HCT116 (cell line): ENCODE measurements at places on chromosomes 7 and 10. TPM values are rescaled to one million over a fixed set of nuclear protein-coding genes. Genes with fewer than 3 reads are reported as not detected.

DNA sequence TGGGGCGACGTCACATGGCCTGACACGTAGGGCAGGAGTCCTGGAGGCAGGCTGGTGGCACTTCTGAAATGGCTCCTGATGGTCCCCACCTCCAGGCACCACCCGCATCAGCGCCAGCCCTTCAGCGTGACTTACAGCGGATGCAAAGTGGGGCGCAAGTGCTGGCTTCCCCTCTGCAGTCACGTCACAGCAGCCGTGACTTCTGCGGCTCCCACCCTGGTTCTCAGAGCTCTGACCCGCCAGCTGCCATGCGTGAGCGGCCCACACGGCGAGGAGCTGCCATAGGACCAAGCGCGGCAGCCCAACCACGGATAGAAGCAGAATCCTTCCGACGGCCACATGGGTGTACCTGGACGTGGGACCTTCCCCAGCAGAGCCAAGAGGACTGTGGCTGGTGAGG, 159.0 kb downstream of the ELFN1 start:
- H3K27ac ChIP-seq = no peak overlapping the region
- no peaks in the 10 kb centered on the region for H3K4me1 ChIP-seq
- no peaks in the 10 kb centered on the region for H3K36me3 ChIP-seq
- no peak for DNase-seq

GRCh38 chr10:62467527-62467926, 93.4 kb downstream of the ZNF365 start:
- H3K27ac ChIP-seq = no peak overlapping the region
- no peaks in the 10 kb centered on the region for H3K4me1 ChIP-seq
- no peak overlapping the region for H3K4me3 ChIP-seq
- H3K27me3 ChIP-seq = no peaks in the 10 kb centered on the region
- DNase-seq = no peak
- H3K36me3 ChIP-seq = no peaks in the 10 kb centered on the region

GRCh38 chr7:153010416-153010815, 250.9 kb downstream of the ACTR3B start:
- no peak overlapping the region for H3K4me3 ChIP-seq
- no peaks in the 10 kb centered on the region for H3K36me3 ChIP-seq
- peaks cover 9% of the 10 kb centered on the region; the same call in 1 of the 2 replicates for H3K27me3 ChIP-seq
- no peak for DNase-seq
- no peaks in the 10 kb centered on the region for H3K4me1 ChIP-seq
- H3K27ac ChIP-seq = no peak overlapping the region

DNA sequence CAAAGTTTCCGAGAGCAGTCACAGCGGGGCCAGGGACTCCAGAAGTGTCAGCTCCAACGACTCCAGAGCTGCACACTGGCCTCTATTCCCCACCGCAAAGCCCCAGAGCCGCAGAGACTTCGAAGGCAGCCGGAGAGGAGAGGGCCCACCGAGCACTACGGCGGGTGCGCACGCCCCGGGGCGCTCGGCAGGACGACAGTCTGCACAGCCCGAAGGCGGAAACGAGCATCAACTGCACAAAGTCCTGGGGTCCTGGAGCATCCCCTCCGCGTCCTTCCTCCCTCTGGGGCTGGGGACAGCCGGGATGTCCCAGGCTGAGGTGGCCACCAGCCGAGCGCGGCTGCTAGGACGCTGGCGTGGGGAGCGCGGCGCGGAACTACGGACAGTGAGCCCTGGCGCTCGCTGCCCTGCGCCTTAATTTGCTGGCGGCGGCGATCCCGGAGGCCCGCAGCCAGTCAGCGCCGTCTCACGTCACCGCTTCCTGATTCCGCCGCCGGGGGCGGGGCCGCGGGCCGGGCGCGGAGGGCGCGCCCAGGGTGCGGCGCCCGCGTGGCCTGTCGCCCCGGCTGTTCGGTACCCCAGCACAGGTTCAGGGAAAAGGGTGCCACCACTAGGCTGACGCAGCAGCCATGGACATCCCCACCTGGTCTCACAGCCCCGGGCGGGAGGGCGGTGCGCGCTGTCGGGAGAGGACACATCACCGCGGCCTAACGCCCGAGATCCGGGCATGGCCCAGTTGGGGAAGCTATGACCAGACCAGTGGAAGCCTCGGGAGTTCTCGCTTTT, at the start of gene TBX20:
Gene TBX20, minus strand, starts transcription at position 391 of the 786 bp plus-strand sequence. CDS start 480 bp downstream, outside the sequence.
- no peaks in the 10 kb centered on the region for H3K4me1 ChIP-seq
- DNase-seq = no peak
- H3K27ac ChIP-seq = no peak within 1 kb of the TSS
- no peaks in the 10 kb centered on the region for H3K36me3 ChIP-seq

GRCh38 chr7:102814025-102814471, 65.2 kb downstream of the FAM185A start:
- no peak overlapping the region for H3K27ac ChIP-seq
- H3K36me3 ChIP-seq = no peaks in the 10 kb centered on the region
- no peak overlapping the region for H3K4me3 ChIP-seq

DNA sequence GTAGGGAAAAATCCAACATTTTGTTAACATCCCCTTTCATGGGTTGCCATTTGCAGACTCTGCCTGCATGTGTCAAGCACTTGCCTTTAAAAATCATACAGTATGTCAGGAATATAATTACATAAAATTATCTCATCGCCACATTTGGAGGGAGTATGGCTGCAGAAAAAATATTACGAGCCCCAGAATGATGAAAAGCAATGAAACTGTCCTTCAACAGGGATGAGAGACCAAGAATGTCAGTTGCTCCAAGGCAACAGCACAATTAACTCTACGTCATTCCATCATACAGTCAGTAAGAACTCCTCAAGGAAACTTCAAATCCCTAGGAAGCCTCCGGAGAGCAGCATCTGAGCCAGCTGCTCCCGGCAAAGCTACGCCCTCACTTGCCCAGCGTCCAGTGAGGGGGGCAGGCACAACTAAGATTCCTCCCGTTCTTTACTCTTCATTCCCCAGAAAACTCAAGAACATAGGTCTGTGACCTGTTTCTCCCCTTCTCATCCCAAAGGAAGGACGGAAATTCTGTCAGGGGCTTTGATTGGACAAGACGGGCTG, 132.9 kb downstream of the ANLN start:
- no peak overlapping the region for H3K27ac ChIP-seq
- no peak for DNase-seq

DNA sequence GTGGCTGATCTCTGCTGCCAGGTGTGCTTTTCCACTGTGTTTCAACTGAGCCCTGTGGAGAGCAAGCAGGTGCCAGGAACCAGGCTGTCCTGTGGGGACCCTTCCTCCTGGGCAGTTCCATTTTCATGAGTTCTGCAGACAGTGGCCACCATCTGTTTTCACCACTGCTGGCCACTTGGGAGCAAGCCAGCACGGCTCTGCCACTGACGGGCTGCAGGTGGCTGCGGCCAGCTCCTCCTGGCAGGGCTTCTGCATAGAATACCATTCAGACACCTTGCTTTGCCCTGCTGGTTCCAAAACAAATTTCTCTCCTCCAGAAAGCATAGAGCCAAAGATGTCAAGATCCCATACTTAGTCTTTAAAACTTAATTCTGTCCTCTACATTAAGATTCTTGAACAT, 48.3 kb downstream of the LANCL2 start:
- no peak for DNase-seq
- no peaks in the 10 kb centered on the region for H3K4me1 ChIP-seq
- H3K27ac ChIP-seq = no peak overlapping the region

- no peak overlapping the region for H3K4me3 ChIP-seq
- no peak for DNase-seq
- H3K27ac ChIP-seq = no peak overlapping the region
- peaks cover 13% of the 10 kb centered on the region for H3K36me3 ChIP-seq
- peaks cover 30% of the 10 kb centered on the region for H3K4me1 ChIP-seq
- H3K27me3 ChIP-seq = no peaks in the 10 kb centered on the region
Measured at GRCh38 chr10:80155696-80156215, 23.2 kb downstream of the PLAC9 start.

DNA sequence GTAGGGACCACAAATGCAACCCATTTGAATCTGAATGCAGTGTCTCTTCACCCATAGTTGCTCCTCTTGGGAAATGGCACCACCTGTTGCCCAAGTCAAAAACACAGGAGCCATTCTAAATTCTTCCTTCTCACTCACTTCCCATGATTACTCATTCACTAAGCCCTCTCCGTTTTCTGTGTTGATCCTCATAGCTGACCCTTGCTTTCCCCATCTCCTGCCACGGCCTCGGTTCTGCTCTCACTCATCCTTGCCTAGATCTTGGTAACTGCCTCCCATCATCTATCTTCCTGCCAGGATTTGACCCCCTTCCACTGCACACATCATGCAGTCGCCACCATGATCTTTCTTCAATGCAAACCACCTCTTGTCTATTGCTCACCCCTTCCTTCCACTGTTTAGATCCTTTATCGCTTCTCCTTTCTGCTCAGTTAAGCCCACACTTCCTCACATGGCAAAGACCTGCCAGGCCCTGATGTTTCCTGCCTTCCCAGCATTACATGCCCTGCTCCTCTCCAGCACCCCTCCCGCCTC, 19.0 kb upstream of the CPN1 start:
- no peaks in the 10 kb centered on the region for H3K36me3 ChIP-seq
- no peak overlapping the region for H3K27ac ChIP-seq
- no peak overlapping the region for H3K4me3 ChIP-seq
- DNase-seq = peak; percentile 29

- no peaks in the 10 kb centered on the region for H3K4me1 ChIP-seq
- H3K4me3 ChIP-seq = no peak overlapping the region
- no peaks in the 10 kb centered on the region for H3K27me3 ChIP-seq
- no peak for DNase-seq
- peaks cover 58% of the 10 kb centered on the region for H3K36me3 ChIP-seq
Measured at GRCh38 chr7:87173471-87173870, 21.2 kb downstream of the DMTF1 start.

DNA sequence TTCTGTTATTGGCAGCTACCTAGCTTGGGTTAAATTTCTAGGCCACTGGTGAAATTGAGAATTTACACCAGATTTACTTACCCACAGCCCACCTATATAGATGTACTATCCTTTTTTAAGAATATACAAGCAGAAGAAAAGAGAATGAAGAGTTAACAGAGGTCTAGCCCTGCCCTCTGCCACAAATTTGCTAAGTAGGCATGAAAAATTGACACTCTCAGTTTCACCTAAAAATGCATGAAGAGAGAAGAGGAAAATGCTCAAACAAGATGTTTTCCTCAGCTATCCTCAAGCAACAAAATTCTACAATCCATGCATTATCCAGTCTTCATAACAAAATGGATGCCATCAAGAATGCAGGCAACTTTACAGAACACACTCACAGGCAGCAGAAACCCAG, 24.6 kb upstream of the RNF148 start:
- H3K4me1 ChIP-seq = no peaks in the 10 kb centered on the region
- no peaks in the 10 kb centered on the region for H3K36me3 ChIP-seq
- no peak overlapping the region for H3K4me3 ChIP-seq
- no peaks in the 10 kb centered on the region for H3K27me3 ChIP-seq

- no peak overlapping the region for H3K27ac ChIP-seq
- no peaks in the 10 kb centered on the region for H3K36me3 ChIP-seq
- no peaks in the 10 kb centered on the region for H3K27me3 ChIP-seq
- DNase-seq = no peak
- no peak overlapping the region for H3K4me3 ChIP-seq
Measured at GRCh38 chr7:155169498-155170065, 99.5 kb downstream of the HTR5A start.

DNA sequence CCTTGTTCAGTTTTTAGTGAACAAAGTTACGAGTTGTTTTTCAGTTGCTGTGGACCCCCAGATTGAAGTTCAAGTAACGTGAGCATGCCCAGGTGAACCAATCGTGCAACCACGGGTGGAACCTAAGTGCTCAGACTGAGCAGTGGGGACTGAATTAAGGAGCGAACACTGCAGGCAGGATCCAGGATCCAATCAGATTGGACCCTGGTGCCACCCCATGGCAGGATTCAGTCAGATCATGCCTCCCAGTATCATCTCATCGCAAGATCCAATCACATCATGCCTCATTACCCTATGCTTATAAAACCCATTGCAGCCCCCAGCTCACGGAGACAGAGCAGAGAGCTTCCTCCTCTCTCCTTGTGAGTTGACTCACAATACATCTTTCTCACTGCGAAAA, 80.9 kb downstream of the PFKFB3 start:
- no peaks in the 10 kb centered on the region for H3K36me3 ChIP-seq
- no peak overlapping the region for H3K4me3 ChIP-seq
- no peaks in the 10 kb centered on the region for H3K27me3 ChIP-seq
- H3K27ac ChIP-seq = no peak overlapping the region

DNA sequence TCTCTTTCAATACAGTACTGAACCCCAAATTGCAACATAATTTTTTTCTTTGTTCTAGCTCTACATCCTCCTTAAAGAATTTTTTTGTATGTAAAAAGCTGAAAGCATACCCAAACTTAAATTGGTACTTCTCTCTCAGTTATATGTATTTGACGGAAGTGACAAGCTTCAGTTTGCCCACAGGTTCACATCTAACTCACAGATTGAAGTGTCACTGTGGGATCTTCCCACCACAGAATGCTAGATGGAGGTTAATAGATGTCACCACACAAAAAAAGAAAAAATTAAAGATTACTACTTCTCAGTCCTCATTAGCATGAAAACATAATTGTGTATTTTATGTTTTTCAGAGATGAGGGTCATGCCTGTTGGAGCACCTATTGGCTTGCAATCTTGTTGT, 150.9 kb upstream of the GHITM start:
- no peak overlapping the region for H3K4me3 ChIP-seq
- no peaks in the 10 kb centered on the region for H3K27me3 ChIP-seq

DNA sequence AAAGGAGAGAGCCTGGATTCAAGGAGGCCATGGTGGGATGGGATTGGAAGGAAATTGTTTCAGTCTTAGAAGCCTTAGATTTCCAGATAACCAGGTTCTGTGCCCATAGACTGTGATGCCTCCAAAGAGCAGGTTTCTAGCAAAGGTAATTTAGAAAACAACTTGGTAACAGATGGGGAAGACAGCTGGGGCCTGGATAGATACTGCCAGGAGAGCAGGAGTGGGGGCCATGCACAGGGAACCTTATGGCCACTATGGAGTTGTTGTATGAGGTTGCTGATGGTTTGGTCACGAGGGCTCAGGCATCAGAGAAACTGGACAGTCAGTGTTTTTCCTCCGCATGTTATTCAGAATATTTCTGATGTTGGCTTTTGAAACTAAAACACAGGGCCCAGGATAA, 901.9 kb downstream of the LRMDA start:
- no peak overlapping the region for H3K4me3 ChIP-seq
- no peaks in the 10 kb centered on the region for H3K36me3 ChIP-seq
- no peak for DNase-seq
- H3K27ac ChIP-seq = no peak overlapping the region

Gene SFRP5
- not detected for total RNA-seq

Gene C10orf90
- total RNA-seq = not detected

Gene GRID1
- total RNA-seq = 5.6 TPM

Gene SFRP4
- 0.25 TPM for total RNA-seq

Gene SEC31B
- 30.9 TPM for total RNA-seq

Gene GIMAP5
- total RNA-seq = 0.57 TPM

Gene FAM20C
- total RNA-seq = 27.1 TPM

Gene HILPDA
- 32.8 TPM for total RNA-seq
